CD4-positive, alpha-beta T cell treated with Interleukin-21 for 1 hour (primary cell): ENCODE measurements at places on chromosomes 16 and 17.

DNA sequence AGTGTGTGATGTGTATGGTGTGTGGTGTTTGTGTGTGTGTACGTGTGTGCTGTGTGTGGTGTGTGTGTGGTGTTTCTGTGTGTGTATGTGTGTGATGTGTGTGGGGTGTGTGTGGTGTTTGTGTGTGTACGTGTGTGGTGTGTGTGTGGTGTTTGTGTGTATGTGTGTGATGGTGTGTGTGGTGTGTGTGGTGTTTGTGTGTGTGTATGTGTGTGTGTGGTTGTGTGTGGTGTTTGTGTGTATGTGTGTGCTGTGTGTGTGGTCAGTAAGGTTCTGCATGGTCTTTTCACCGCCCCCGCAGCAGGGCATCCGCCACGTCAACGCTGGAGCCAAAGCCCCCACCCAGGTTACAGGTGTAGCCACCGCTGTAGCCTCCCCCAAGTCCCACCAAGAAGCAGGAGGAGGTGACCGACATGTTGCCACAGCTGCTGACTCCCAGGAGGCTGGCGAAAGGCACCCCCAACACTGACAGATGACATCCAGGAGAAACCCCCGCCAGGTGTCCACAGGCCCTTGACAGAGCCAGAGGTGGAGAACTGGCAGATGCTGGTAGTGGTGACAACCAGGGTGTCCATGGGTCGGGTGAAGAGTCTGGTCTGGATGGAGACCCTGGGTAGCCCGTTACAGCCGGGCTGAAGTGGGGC is 9.3 kb upstream of the KRT17 start:
- no peak for DNase-seq

DNA sequence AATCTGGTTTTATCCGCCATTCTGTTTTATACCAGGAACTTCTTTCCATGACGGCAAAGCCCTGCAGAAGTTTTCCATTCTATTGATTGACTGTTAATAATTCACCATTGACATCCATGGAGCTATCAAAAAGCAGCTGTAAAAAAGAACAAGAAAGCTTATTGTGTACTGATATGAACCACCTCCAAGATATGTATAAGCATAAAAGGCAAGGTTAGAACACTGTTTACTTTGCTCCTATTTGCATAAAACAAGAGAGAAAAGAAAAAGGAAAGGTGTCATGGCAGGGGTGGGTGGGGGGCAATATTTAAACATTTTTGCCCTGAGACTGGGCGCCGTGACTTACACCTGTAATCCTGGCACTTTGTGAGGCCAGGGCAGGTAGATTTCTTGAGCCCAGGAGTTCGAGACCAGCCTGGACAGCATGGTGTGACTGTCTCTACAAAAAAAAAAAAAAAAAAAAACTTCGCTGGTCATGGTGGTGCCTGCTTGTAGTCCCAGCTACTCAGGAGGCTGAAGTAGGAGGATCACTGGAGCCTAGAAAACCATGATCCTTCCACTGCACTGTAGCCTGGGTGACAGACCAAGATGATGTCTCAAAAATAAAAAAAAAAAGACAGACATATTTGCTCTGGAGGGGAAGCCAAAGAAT is 52.5 kb downstream of the TMEM114 start:
- DNase-seq, result no peak

- no peak for DNase-seq
Observed at GRCh38 chr17:68054296-68054900, 18.9 kb downstream of the KPNA2 start.

- no peak for DNase-seq
Observed at GRCh38 chr16:13680021-13680889, 239.7 kb upstream of the ERCC4 start.

GRCh38 chr17:63445571-63445953 is 544 bp downstream of the CYB561 start:
- peak; percentile 86 for DNase-seq

- no peak for DNase-seq
Observed at GRCh38 chr17:30235386-30236296, at the start of gene SLC6A4. TSS of gene SLC6A4 (minus strand) at chr17:30235697. CDS start at chr17:30221958, 13,739 bp downstream.

GRCh38 chr17:76014100-76014924 is 12.8 kb downstream of the EVPL start:
- peak; percentile 79 for DNase-seq

DNA sequence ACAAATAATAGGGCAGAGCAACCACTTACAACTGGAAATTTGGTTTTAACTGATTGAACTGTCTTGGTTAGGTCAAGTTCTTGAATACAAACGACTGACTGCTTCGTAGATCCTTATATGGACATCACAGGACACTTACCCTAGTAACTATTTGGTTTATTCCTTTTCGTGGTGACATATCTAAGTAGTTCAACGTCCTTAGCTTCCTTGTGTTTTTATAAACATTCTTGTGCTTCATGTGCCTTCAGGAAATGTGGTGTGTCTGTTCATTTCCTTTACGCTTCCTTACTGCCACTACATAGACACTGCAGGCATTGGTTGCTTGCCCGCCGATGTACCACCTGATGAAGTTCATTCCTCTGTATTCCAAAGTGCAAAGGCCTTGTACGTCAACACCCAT is 59.3 kb downstream of the USP10 start:
- peak; percentile 81 for DNase-seq

GRCh38 chr16:4298761-4299522 is 16.9 kb upstream of the GLIS2 start:
- DNase-seq, result no peak

GRCh38 chr17:35081638-35082037 is 18.1 kb upstream of the RFFL start:
- DNase-seq, result no peak

GRCh38 chr16:1509307-1510221 is 16.4 kb downstream of the TELO2 start:
- DNase-seq, result no peak

DNA sequence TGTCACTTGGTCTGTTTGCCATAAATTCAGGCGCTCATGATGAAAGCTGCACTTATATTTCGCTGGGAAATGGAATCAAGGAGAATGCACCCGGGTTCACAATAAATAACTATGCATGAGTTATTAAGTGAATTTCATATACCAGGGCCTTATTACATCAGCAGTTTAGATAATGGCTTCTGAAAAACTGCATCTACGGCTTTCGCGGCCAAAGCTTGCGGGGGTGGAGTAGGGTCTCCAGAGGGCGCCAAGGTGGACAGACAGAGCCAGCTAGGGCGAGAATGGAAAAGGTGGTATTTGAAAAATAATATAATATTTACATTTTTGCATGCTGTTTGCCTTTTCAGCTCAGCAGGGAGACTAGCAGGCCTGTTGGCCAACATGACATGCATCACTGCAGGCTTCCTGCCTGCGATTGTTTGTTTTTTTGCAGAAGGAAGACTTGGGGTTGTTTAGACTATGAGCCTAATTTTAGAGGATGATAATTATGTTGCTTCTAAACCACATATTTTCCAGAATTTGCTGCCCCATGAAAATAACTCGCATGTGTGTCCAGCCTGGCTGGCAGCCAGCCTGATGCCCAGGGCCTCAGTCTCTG is 173.8 kb upstream of the IRX3 start:
- no peak for DNase-seq

GRCh38 chr17:68101075-68101986 is 65.8 kb downstream of the KPNA2 start:
- peak; percentile 81 for DNase-seq

DNA sequence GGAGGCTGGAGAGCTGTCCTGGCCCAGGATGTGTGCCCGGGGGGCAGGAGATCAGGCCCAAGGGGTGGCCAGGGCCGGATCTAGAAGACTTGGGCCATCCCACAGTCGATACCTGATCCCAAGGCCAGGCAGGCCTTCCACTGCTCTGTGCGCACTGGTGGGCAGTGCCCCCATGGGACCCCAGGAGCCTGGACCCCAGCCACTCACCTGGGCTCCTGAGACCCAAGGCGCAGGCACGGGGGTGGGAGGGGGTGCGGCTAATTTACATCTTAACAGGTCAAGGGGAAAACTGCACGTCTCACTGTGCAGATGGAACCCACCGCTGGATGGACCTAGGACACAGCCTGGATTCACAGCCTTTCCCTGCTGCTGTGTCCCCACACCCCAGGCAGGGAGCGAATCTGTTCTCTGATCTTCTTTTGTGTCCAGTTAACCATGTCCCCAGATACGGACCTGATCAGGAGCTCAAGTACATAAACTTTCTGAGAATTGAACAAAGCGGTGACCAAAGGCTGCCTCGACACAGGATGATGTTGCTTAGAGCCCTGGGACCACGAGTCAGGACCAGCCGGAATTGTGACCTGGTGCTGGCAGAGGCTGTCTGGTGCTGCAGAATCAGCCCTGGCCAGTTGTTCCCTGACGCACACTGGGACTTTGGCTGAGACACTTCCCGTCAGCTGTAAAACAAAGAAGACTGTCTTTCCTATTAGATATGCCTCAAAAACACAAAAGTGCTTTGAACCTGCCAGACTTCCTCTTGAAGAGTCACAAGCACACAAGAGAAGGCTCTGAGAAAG is 60.6 kb downstream of the TNFRSF13B start:
- no peak for DNase-seq

GRCh38 chr16:71499775-71500364 is 10.7 kb upstream of the ZNF19 start:
- DNase-seq, result peak; percentile 66

GRCh38 chr17:73591296-73592078 is 52.8 kb downstream of the SDK2 start:
- peak; percentile 50 for DNase-seq

DNA sequence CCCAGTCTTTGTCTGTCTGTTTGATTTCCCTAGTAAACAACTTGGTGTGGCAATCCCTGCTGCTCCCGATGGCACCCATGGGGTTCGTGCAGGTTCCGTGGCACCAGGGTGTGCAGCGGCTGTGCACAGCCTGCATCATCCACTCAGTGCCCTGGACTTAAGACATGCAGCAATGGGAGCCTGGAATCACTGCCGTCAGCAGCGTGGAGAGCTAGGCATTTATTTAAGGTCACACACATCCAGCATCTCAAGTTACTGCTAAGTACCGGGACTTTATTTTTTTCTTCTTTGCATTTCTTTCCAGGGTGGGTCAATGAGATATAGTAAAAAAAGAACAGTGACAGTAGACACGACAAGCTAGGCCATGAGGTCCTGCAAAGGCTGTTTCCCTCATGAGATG is 2.8 kb downstream of the DHRS7C start:
- DNase-seq, result no peak

DNA sequence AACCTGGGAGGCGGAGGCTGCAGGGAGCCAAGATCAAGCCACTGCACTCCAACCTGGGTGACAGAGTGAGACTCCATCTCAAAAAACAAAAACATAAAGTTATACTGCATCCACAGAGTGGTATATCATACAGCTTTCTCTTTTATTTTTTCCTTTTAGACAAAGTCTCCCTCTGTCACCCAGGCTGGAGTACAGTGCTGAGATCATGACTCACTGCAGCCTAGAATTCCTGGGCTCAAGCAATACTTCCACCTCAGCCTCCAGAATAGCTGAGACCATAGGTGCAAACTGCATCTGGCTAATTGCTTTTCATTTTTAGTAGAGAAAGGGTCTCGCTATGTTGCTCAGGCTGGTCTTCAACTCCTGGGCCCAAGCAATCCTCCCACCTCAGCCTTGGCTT is 10.0 kb upstream of the COPRS start:
- DNase-seq, result no peak

DNA sequence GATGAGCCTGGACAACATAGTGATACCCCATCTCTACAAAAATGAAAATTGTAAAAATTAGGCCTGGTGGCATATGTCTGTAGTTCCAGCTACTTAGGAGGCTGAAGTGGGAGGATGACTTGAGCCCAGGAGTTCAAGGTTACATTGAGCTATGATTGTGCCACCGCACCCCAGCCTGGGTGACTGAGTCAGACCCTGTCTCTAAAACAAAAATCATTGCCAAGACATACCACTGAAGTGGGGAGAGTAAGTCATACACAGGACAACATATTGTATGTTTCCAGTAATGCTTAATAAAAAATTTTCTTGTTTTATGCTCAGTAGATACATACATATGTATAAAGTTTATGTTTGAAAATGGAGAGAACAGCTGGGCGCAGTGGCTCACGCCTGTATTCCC is 39.2 kb downstream of the NDE1 start:
- no peak for DNase-seq

DNA sequence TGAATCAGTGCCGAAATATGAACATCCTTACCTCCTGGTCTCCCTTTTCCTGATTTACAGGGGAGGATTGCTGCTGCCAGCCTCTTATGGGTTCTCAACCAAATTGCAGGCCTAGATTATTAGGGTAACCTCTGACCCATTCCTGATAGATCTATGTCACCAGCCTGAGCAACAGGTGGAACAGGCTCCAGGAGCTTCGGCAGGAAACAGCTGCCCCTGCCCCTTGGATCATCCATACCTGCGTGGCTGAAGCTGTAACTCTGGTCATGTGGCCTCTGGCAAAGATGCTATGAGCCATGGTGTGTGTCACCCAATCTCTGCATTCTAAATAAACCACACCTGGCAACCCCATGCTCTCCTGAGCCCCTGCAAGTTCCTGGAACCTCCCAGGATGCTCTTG is 18.4 kb upstream of the RBBP6 start:
- DNase-seq, result no peak

DNA sequence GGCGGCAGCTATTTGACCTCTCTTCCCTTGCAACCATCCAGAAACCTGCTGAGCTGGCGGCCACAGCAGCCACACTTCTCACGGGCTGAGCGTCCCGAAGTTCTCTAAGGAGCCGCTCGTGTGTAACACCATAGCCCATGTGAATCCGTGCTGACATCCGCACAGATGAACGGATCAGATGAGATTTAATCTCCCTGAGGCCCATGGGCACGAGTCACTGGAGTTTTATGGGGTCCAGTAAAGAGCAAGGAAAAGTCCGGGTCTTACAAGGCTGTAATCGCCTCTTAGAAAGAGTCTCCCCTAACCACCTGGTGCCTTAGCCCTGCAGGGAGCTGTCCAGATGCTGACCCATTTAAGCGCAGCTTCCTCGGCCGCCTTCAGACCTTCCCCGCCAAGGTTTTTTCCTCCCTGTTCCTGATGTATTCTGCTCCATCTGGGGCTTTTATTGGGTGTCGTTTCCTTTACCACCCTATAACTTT is 5.5 kb upstream of the CACNG5 start:
- no peak for DNase-seq

DNA sequence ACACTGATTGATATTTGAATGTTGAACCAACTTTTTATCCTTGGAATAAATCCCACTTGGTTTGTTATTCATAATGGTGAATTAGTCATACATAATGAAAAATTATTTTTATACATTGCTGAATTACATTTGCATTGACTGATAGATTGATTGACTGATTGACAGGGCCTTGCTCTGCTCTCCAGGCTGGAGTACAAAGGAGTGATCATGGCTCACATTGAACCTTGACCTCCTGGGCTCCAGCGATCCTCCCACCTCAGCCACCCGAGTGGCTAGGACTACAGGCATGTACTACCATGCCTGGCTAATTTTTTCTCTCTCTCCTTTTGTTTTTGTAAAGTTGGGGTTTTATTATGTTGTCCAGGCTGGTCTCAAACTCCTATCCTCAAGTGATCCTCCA is 97.8 kb downstream of the ARHGAP44 start:
- no peak for DNase-seq

GRCh38 chr17:75843577-75844529 is at the start of gene UNC13D:
TSS of gene UNC13D (minus strand) at chr17:75844404. CDS start at chr17:75844337, 67 bp downstream.
- DNase-seq, result peak; percentile 74
